MCF 10A (cell line): ENCODE measurements at places on chromosomes 16 and 17.

DNA sequence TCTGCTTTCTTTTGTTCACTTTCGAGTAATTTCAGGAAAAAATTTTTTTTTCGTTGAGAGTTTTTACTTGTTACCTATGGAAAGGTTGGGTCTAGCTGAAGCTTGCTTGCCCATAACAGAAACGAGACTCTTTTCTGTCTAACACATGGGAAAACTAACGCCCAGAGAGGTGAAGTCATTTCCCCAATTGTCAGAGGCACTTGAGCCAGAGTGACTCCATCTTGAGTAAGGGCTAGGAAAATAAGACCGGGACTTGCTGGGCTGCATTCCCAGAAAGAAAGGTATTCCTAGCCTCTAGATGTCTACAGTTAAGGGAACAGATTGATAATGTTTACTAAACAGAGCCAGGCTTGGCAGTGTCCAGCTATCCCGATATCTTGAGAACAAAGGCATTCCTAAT, 26.8 kb downstream of the PRKCB start:
- no peaks in the 10 kb centered on the region for H3K36me3 ChIP-seq
- peaks cover 38% of the 10 kb centered on the region for H3K27me3 ChIP-seq
- no peak overlapping the region for H3K4me3 ChIP-seq
- H3K4me1 ChIP-seq = no peaks in the 10 kb centered on the region
- DNase-seq = no peak

GRCh38 chr17:71327376-71328059, 793.3 kb upstream of the SOX9 start:
- no peaks in the 10 kb centered on the region for H3K27me3 ChIP-seq
- no peak overlapping the region for H3K4me3 ChIP-seq
- peak overlapping the region; percentile 31 for H3K27ac ChIP-seq
- no peaks in the 10 kb centered on the region for H3K36me3 ChIP-seq
- peaks cover 16% of the 10 kb centered on the region for H3K4me1 ChIP-seq

- no peak overlapping the region for H3K4me3 ChIP-seq
- no peak for DNase-seq
- H3K4me1 ChIP-seq = peaks cover 28% of the 10 kb centered on the region
- peak overlapping the region; percentile 40 for H3K27ac ChIP-seq
- H3K27me3 ChIP-seq = no peaks in the 10 kb centered on the region
These were observed 35.4 kb downstream of the CDRT15 start for GRCh38 chr17:14201021-14201987.

- H3K27me3 ChIP-seq = no peaks in the 10 kb centered on the region
- DNase-seq = no peak
- H3K27ac ChIP-seq = no peak overlapping the region
- H3K4me1 ChIP-seq = peaks cover 5% of the 10 kb centered on the region
- no peak overlapping the region for H3K4me3 ChIP-seq
These were observed 90.5 kb upstream of the MAF start for GRCh38 chr16:79691007-79691406.

- DNase-seq = no peak
- H3K4me3 ChIP-seq = no peak overlapping the region
- H3K27me3 ChIP-seq = no peaks in the 10 kb centered on the region
- no peak overlapping the region for H3K27ac ChIP-seq
- peaks cover 24% of the 10 kb centered on the region for H3K4me1 ChIP-seq
These were observed 35.4 kb downstream of the OR1D5 start for GRCh38 chr17:3027786-3028532.

GRCh38 chr17:7363311-7363710, 8.4 kb downstream of the TMEM95 start:
- H3K4me1 ChIP-seq = peaks cover 7% of the 10 kb centered on the region
- DNase-seq = peak; percentile 53
- no peaks in the 10 kb centered on the region for H3K36me3 ChIP-seq
- no peaks in the 10 kb centered on the region for H3K27me3 ChIP-seq
- H3K4me3 ChIP-seq = no peak overlapping the region
- no peak overlapping the region for H3K27ac ChIP-seq

- H3K27ac ChIP-seq = no peak overlapping the region
- no peaks in the 10 kb centered on the region for H3K36me3 ChIP-seq
- DNase-seq = peak; percentile 62
- no peaks in the 10 kb centered on the region for H3K27me3 ChIP-seq
These were observed 43.3 kb downstream of the BCAS3 start for GRCh38 chr17:60720763-60721531.

- no peaks in the 10 kb centered on the region for H3K27me3 ChIP-seq
- H3K27ac ChIP-seq = no peak overlapping the region
- H3K36me3 ChIP-seq = peaks cover 61% of the 10 kb centered on the region
- no peak for DNase-seq
- no peaks in the 10 kb centered on the region for H3K4me1 ChIP-seq
- H3K4me3 ChIP-seq = no peak overlapping the region
These were observed 12.8 kb downstream of the CANT1 start for GRCh38 chr17:78996781-78997201.

DNA sequence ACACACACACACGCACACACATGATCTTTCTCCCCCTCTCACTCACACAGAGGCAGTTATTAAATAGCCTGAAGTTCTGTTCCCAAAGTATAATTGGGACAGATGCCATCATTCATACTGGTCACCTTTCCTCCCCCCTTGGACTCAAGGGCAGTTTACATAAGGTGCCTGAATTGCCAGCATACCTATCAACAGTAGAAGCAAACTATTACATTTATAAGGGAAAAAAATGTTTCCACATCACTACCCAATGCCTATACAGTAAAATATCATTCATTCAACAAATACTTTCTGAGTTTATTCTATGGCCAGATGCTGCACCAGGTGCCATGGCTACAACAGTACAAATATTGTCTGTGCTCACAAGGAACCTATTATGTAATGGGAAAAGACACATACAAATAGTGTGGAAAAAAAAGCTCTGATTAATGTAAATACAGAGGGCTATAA, 6.3 kb downstream of the CNTD1 start:
- no peak overlapping the region for H3K4me3 ChIP-seq
- peaks cover 6% of the 10 kb centered on the region for H3K4me1 ChIP-seq
- peaks cover 10% of the 10 kb centered on the region for H3K36me3 ChIP-seq
- H3K27me3 ChIP-seq = no peaks in the 10 kb centered on the region
- H3K27ac ChIP-seq = no peak overlapping the region

DNA sequence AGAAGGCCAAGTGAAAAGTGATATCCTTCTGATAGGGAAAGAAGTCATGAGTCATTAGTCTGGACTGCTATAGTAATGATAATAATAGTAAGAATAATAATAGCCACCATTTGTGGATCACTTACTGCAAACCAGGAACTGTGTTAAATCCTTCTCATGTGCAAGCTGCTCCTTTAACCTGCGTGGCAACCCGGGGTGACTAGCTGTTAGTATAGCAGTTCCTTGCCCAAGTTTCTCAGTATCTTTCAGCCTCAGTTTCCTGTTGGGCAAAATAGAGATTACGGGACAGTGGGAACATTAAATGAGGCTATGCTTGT, 129.5 kb downstream of the CDH13 start:
- H3K4me3 ChIP-seq = no peak overlapping the region
- no peak for DNase-seq
- H3K27me3 ChIP-seq = no peaks in the 10 kb centered on the region
- H3K36me3 ChIP-seq = peaks cover 4% of the 10 kb centered on the region

- peaks cover 68% of the 10 kb centered on the region for H3K4me1 ChIP-seq
- peak overlapping the region; percentile 77 for H3K4me3 ChIP-seq
- peaks cover 25% of the 10 kb centered on the region for H3K36me3 ChIP-seq
- DNase-seq = no peak
These were observed 12.5 kb downstream of the SREBF1 start for GRCh38 chr17:17824119-17824782.

- H3K27me3 ChIP-seq = no peaks in the 10 kb centered on the region
- H3K36me3 ChIP-seq = no peaks in the 10 kb centered on the region
- no peaks in the 10 kb centered on the region for H3K4me1 ChIP-seq
- DNase-seq = peak; percentile 0
- H3K4me3 ChIP-seq = no peak overlapping the region
These were observed 612.3 kb upstream of the EEF2KMT start for GRCh38 chr16:5709889-5710288.
